ENCODE measurements at places on chromosomes 5 and 9.

- no peak for DNase-seq
These were observed 220.5 kb upstream of the ADRA1B start for GRCh38 chr5:159695741-159696294.

- no peak for DNase-seq
These were observed 1068.0 kb downstream of the MAT2B start for GRCh38 chr5:164573397-164573796.

DNA sequence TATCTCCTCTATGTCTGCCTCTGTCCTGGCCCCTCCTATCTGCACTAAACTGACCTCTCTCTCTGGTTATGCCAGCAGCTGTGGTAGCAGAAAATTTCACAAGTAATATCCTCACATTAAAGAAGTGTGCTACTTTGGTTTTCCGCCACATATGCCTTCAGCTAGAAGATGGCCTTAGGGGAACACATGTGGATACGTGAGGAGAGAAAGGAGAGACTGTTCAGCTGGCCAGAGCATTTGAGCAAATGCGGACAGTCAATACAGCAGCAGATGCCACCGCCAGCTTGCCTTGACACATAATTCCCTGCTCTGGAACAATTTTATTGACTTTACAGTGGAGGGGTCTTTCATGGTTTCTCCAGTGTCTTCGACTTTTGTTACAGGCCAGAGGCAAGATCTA is 434.6 kb downstream of the TAF11L14 start:
- no peak for DNase-seq

DNA sequence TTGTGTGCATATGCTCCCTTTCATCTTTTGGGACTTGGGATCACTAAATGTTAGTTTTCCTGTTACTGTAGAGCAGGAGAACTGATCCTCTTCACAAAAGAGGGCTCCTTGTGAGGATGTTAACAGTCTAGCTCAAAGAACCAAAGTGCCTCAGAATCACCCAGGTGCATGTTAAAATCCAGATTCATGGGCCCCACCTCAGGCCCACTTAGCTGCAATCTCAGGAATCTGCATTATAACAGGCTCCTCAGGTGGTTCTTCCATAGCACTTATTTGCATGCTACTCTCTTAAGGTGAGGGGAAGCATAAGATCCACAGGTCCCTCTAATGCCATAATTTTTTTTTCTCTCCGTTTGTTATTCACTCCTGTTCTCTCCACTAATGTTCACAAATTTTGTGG is 14.8 kb upstream of the MEF2C start:
- no peak for DNase-seq

- DNase-seq: no peak
These were observed 140.1 kb upstream of the PPP1R26 start for GRCh38 chr9:135339378-135339973.

DNA sequence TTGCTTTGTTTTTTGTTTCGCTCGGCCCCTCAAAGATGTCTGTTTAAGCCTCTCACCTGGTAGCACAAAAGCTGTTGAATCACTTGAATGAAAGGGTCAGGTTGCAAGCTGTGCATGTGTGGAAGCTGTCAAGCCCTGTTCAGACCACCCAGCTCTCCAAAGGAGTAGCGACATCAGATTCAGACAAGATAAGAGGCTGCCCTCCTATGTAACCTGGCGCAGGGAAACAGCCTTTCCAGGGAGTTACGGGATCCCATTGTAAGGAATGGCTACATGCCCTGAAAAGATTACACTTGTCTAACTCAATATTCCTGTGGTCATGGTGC is 2.9 kb downstream of the FREM1 start:
- DNase-seq: no peak

GRCh38 chr9:35661756-35662350 is 3.1 kb downstream of the ARHGEF39 start:
- DNase-seq: no peak

DNA sequence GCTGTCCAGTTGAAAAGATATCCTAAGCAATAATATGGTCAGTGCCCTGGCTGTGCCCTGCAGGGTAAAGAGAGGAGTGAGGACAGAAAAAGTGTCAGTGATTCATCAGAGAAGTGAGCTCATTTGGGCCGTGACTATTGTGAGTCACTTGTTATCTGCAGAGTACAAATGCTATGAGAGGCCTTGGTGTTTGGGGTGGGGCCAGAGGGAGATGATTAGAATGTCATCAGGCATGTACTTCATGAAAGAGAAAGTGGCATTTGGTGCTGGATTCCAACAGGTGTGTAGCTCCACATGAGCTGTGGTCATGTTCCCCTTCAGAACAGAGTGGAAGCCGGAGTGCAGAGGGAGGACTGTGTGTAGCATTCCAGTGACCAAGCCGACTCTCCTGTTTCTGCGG is 174.1 kb downstream of the KDM4C start:
- DNase-seq: peak; percentile 70

DNA sequence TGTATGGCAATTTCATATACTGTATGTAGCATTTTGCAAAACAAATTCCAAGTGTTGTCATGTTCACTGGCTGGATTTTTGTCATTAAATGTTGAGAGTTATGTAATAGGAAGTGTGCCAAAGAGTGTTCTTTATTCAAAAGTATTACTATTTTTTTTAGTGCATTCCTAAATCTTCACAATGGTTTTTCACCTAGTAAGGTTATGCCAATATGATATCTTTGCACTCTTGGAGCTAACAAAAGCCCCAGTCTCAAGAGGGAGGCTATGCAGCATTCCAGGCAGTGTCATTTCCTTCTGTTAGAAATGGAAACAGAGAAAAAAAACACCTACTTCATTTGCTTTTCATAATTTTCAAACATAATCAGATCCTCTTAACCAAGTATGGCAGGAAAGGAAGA is 5.1 kb upstream of the SSBP2 start:
- DNase-seq: no peak

DNA sequence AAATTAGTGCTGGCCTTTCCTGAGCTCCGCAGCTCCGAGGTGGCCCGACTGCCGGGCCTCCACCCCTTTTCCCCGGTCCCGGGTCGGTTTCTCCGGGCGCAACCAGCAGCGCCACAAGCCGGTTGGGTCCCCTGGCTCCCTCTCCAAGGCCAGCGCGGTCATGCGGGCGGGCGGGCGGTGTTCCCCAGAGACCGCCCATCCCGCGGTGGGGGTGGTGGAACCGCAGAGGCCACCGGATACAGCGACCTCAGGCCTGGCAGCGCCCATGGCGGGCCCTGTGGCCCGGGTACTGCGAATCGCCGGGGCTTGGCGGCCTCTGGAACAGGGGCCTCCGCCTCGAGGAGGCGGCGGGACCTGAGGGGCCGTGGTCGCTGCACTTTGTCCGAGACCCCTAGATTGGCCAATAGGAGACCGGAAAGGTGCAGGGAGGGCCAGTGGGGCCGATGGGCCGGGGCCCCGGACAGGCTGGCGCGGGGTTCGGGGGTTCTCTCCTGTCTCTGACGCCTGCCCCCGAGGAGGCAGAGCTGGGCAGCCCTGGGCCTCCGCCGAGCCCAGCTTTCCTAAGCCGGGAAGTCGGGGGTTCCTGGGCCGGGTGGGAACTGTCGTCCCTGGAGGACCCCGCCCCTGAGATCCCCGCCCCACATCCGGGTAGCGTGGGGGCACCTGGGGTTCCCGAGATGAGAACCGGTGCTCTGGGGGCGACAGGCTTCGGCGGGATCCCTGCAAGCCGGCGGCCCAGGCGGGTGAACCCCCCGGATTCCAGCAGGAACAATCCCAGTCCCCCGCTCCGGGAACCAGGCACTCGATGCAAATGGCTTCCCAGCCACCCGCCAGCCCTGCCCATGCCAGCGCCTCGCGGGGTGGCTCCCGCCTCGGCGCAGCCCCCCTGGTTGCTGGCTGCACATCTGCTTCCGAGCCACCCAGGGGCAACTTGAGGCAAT is 293.9 kb downstream of the ZSWIM6 start:
- DNase-seq: peak; percentile 41

DNA sequence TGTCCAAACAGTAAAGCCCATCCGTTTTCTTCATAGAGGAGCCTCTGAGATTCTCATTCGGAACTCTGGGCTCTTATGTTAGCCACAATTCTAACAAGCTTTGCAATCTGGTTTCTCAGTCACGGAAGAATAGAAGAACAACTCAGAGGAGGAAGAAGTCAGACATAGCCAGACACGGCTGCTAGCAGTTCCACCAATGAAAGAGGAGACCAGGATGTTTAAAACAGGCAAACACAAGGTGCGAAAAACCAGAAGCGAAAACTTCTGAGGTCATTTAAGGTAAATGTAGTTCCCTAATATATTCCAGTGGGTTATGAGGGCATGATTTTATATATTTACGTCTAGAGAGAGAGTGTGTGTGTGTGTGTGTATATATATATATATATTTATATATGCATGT is 34.1 kb upstream of the GDNF start:
- DNase-seq: no peak

DNA sequence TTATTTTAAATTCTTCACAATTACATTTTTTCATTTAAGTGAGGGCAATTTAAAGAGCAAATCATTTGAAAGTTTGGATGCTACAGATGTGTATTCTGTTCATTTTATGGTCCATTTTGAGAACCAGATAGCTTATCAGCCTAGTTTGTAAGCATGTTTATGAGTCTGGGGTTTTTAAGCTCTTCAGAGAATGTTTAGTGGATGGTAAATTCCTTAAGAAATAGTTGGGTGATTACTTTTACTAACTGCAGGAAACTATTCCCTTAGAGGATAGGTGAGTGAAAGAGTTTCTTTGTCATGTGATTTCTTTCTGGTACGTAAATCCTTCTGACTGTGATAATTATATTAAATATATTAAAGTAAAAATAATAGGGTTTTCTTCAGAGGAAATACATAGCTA is 17.6 kb downstream of the RASGRF2 start:
- DNase-seq: no peak

DNA sequence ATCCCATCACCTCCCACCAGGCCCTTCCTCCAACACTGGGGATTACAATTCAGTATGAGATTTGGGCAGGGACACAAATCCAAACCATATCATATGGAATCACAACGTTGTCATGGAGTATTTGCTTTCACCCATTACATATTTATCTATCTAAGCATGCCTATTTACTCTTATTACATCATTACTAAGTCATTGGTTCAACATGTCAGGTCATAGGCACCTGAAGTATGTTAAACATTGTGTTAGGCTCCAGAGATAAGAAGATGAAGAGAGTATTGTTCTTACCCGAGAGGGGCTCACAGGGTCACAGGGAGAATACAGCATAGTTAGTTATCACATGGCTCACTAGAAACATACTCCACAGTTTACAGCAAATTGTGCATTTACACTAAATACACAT is 150.5 kb downstream of the TMEM161B start:
- no peak for DNase-seq

DNA sequence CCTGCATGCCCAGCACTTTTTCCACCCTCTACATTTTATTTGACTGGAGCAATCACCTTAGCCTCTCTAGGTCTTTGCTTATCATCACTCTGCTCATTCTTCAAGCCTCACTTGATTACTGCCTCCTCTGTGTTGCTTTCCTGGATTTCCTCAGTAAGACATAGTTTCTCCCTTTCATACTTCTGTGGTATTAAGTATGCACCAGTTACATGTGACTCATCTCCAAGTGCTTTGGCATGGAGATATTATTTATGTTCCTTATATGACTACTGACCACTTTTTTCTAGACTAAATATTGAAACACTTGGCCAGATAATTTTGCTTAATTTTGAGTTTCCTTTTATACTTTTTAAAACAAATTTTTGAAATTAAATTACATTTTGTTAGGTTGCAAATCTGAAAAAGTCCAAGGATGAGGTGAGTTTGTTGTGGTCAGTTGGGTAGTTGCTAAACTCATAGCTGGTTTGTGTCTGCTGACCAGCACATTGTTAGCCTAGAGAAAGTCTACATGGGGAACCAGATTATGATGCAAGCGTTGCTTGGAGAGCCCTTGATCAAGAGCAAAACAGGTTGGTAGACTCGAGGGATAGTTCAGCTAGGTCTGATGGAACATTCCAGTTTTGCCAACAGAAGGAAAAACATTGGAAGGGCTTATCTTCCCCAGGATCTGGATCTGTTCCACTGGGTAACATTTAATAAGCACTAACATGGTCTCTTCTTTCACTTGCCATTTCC is 140.2 kb downstream of the TMC1 start:
- peak; percentile 79 for DNase-seq

GRCh38 chr9:126146254-126147145 is 180.1 kb upstream of the MVB12B start:
- no peak for DNase-seq

- no peak for DNase-seq
These were observed 29.1 kb upstream of the CCNB1 start for GRCh38 chr5:69137807-69138206.

DNA sequence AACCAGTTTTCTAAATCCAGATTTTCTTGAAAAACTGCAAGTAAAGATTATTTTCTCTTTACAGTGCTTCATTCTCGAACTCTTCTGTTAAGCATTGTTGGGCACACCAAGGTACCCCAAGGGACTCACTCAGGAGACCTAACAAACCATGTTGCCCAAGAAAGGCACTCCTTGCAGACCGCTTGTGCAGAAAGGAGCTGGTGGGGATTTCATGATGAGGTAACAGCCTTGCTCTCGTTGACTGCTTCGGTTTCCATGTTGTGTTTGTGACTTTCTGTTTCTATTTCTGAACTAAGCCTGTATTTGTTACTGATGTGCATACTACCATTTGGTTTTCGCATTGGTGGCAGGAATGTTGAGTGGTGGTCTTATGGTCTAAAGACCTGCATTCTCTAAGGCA is 266.6 kb upstream of the DAP start:
- no peak for DNase-seq

DNA sequence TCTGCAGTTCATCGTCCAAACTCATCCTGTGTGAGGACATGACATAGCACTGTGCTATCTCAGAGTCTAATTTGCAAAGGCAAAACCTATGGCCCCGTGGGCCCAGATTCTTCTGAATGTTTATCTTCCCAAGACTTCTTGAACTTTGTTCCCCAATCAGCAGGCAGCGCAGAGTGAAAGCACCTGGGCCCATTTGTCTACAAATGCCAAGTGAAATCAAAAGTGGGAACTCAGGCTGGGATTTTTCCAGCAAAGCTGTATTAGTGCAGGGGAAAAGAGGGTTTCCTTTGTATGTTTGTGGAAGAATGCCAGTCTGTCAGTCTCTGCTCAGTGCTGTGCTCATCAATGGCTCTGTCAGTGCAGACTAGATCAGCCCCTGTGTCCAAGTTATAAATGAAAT is 55.8 kb downstream of the FOXD1 start:
- DNase-seq: no peak

- no peak for DNase-seq
These were observed 13.2 kb upstream of the S1PR3 start for GRCh38 chr9:88978034-88978433.
